ENCODE measurements at places on chromosomes 7 and 10.

DNA sequence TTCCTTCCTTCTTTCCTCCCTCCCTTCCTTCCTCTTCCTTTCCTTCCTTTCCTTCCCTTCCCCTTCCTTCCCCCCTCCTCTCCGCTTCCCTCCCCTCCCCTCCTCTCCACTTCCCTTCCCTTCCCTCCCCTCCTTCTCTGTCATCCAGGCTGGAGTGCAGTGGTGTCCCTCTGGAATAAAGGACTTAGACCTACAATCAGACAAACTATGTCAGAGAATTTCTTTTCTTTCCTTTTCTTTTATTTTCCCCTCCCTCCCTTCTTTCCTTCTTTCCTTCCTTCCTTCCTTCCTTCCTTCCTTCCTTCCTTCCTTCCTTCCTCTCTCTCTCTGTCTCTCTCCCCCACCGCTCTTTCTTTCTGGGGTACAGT is 242.2 kb downstream of the GATA3 start:
- no peak for DNase-seq

DNA sequence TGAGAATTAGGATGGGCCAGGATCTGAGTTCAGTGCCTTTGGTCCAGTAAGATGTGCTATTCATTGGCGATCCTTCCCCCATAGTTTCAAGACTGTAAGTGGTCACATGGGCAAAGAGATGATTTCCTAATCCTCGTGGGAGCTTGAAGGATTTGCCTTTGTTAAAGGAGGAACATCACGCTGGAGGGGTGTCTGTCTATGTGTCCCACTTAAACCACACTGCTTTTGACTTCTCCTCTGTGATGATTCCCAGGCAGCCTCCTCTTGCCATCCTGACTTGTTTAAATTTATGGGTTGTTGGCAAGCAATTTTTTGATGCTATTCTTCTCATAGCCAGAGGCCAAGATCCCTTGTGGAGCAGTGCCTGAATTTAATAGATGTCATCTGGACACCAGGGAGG is 154.0 kb downstream of the TCF7L2 start:
- no peak for DNase-seq

- no peak for DNase-seq
Measured at GRCh38 chr10:10054466-10054865, 963.2 kb upstream of the CELF2 start.

DNA sequence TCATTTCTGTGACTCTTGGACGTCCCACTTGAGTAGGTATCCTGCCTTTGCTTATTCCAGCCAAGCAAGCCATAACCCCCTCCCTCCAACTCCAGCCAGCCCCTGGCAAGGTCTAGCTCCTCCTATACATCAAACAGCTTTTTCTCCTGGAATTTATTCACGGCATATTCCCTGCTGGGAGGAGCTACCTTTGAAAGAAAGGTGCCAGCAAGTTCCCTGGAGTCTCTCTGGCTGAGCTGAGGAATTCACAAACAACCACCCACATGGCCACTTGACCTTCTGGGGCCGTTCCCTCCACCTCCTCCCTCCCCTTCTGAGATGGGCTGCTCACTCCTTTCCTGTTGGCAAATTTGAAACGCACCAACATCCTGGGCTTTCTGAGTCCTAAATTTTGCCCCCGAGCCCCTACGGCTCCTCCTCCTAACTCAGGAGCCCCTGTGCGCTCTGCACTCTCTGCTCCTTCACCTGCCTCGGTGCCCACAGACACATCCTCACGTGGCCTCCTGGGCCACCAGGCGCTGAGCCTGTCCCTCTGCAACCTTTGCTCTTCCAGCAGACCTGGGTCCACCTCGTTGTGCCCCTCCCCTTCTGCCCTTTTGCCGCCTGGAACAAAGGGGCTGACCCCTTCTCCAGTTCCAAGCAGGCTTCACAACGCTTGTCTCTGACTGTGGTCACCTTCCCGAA is 48.0 kb downstream of the HSPA12A start:
- DNase-seq = peak; percentile 67

DNA sequence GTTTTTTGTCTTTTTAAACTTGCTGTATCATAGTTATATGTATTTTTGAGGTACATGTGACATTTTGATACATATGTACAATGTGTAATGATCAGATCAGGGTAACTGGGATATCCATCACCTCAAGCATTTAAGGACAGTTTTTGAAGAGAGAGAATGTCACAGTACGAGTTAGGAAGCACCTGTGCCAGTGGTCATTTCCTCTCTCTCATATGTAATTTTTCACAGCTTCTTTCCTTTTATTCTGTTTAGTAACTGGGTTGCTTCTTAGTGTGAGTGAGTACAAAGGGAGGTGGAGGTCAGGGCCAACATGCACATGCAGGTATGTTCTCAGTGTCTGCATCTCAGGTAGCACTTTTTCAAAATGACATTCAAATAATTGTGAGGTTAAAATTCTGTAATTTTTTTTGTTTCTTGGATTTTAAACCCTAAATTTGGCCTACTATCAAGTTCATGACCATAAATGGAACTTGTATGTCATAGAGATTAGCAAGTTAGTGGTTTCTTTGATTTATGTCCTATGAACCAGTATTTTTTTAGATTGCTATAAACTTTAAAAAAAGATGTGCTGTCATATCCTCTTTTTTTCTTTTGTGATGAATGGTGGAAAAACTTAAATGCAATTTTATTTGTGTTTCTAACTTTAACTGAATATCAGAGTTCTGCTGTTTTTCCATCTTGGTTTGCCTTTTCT is 42.7 kb downstream of the SNX10 start:
- no peak for DNase-seq

DNA sequence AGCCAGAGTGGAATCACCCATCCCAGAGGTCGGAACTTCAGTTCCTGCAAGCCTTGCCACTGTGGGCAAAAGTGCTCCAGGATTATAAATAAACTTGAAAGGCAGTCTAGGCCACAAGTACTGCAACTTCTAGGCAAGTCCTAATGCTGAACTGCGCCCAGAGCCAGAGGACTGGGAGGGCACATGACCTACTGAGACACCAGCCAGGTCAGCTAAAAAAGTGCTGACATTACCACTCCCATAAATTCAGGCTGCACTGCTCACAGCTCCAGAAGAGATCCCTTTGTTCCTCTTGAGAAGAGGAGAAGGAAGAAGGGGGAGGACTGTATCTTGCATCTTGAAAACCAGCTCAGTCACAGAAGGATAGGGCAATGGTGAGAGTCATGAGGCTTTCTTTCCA is 1084.1 kb upstream of the PHF14 start:
- no peak for DNase-seq

DNA sequence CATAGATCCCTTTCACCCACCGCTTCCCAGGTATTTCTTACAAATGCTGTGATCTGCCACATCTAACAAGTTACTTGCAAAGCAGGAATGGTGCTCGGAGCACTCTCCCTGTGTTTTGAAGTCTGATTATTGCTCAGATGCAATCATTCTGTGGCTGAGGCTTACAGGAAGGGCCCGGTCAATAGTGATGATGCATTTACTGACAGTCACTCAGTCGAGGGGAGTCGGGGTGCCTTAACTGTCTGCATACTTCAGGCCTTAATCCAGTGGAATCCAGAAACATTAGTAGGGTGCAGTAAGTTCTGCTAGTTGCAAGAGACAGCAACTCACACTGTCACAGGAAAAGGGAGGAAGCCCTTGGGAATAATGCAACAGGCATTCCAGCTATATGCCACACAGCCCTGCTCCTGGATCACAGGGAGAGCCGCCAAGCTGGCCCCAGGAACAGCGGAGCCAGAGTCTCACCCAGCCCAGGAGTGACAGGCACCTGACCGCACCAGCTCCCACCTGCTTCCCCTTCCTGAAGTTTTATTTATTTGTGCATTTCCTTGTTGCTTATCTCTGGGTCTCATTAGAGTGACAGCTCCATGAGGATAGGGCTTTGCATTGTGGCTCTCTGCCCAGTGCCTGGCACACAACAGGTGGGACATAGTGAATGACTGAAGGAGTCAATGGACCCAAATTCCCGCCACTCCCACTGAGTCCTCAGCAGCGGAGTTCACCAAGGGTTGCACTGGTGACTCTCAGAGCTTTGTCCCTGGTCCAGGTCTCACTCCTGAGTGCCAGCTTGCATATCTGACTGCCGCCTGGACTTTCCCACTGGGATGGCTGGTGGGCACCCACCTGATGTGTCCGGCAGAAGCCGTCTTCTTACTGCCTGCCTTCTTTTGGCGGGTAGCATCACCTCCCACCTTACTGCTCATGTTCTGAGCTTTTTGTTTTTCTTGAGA is 212.5 kb upstream of the SH2B2 start:
- no peak for DNase-seq

DNA sequence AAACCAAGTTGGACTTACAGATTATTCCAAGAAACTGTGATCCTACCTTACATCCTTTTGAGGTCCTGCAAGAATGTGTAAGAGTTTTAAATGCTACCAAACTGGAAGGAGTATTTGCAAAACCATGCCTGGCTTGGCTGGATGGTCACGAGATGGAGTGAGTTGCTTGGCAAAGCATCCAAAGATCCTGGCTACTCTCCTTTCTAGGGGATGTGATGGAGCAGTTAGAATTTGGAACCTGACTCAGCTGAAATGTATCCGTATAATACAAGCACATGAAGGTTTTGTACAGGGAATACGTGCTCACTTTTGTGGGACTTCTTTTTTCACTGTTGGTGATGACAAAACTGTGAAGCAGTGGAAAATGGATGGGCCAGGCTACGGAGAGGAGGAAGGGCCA is 13.3 kb upstream of the SYPL1 start:
- no peak for DNase-seq

DNA sequence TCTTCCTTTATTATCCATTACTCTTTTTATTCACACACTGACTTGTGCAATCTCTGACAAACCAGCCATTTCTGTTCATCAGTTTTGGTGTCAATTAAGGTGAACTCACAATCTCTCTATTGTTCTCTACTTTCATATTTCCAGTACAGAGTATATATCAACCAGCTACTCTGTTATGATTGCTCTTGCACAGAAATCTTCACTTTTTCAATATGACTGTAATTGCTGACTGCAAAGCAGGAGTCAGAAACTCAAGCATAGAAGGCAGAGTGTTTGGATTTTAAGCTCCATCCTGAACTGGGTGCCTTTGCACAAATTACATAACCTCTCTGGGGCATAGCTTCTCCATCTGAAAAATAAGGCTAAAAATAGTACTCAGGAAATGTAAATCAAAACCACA is 1042.0 kb downstream of the GRM8 start:
- DNase-seq = no peak

DNA sequence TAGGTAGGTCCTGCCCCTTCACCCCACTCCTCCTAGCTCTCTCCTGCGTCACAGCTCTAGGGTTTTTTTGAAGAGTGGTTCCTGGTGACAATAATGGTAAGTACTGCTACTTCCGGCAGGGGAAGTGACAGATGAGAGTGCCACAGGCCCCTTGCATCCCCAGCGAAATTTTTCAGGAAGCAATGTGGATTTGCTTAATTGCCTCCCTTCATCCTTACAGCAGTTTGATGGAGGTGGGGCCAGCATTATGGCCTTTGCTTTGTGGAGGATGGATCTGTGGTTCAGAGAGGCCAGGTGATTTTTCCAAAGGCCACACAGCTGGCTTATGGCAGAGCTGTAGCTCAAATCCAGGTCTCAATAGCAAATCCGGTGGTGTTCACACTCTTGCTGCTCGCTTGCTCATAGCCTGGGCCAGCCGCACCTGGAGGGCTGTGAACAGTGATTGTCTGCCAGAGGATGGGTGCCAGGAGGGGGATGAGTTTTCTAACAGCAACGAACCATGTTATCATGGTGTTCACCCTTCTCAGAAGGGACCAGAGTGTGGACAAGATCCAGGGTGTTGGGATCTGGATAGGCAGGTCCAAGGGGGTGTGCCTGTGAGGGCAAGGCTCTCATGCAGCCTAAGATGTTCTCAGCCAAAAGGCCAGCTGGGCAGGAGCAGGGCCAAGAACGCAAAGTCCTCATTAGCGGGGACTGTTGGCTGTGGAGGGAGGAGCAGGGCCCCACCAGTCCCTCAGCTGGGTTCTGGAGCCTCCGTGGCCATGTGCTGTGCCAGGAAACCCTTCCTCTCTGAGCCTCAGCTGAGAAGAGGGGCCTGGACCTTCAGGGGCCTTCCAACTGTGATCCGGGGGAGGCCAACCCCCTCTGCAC is 89.0 kb downstream of the EMX2 start:
- DNase-seq = no peak

DNA sequence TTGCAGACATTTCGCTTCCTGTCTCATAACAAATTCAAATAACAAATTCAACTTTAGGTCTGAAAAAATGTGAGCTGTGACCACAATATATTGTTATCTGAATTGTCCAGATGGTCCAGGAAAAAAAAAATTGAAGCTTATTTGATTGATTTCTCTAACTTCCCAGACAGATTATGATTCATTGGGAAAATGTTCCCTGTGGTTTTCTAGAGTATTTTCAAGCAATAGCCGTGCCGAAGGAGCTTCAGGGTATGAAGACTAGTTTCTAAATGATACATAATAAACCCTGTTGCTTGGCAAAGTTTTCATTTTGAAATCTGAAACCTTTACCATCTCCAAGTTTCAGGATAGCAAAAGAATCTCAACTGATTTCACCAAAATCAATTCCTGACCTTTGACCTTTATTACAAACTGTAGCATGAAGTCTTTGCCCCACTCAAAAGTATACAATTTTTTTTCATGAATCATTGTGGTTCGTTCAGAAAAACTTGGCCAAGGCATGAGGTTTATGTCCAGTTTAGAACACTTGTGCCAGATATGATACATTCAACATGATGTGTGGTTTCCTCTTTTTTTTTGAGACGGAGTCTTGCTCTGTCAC is 109.9 kb downstream of the JCAD start:
- peak; percentile 88 for DNase-seq

DNA sequence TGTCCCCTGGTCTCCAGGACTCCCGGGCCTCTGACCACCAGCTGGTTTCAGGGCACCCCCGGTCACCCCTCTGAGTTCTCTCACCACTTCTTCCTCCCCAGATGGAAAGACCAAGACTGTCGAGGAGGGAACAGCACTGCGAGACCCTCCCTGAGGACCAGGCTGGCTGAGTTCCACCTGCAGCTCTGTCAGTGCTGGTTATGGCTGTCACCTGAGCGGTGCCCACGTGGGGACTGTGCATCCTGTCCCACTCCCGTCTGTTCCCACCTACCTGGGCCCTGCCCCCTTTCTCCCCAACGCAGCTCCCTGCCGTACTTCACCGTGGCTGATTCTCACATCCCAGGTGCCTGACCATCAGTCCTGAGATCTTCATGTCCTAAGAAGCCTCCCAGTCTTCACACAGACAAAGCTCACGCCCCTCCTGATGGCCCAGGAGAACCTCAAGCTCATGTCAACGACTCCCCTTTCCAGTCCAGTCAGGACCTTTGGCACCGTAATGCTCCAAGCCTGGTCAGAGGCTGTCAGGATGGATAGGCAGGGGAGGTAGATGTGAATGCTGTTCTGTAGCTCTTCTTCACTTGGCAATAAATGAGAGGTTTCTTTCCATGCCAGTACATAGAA is 159.7 kb downstream of the USP6NL start:
- no peak for DNase-seq

All from renal cortical epithelial cell (primary cell).